ENCODE measurements at places on chromosomes 11 and 22.

DNA sequence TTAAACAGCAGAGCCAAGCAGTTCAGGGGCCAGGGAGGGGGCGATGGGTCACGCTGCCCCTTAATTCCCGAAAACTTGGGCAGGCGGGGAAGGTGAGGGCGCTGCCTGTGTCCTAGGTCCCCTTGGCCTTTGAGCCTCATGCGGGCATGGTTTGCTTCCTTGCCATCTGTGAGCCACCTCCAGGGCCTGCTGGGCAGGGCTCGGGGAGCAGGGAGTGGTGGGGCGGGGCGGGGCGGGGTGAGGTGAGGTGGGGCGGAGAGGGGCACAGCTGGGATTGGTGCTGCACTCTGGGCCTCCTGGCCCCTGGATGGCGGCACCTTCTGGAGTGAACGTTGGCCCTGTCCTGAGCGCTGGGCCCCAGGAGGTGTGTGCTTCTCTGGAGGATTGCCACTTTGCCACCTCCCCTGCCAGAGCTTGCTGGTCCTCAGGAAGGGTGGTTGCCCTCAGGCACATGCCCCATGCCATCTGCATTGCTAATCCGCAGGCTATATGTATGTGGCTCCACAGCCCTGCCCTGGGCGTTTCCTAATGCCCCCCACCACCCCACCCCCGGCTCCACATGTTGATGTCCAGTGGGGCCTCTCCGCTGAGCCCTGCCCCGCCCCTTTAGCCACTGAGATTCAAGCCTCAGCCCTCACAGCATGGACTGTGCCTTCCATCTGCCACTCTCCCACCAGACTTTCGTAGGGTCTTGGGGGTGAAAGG, 352.5 kb downstream of the TBC1D22A start:
- no peak for DNase-seq

GRCh38 chr11:3939651-3940190, 84.3 kb downstream of the STIM1 start:
- DNase-seq = no peak

- no peak for DNase-seq
These were observed 32.6 kb downstream of the RCOR2 start for GRCh38 chr11:63884196-63884932.

DNA sequence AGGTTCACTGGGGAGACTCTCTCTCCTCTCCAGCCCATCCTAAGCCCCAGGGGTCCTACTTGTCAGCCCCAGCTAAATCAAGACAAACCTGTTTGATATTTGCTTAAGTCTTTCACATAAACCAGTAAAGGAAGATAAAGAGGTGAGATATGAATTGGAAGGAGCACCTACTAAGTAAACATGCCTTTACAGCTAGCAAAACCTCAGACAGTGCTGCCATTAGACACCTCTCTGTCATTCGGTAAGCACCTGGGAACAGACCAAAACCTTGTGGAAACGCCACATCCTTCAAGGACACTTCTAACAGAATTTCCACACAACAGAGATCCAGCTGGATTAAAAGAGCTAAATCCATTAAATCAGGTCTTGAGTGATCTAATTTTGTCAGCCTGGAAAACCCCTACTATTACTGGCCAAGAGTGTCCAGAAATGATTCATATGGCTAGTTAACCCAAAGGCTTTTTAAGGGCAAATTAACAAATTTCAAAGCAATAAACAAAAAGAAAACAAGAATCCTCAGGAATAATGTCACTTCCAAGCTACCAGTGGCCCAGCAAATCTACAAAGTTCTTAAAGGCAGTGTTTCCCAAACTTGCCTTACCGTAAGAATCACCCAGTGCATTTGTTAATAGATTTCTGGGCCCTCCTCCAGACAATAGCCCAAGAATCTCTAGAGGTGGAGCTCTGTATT, 2.4 kb downstream of the VPS37C start:
- DNase-seq = no peak

GRCh38 chr11:22674470-22675439, 8.3 kb downstream of the GAS2 start:
- DNase-seq = no peak

GRCh38 chr11:67539550-67539949, 16.3 kb upstream of the CABP2 start:
- peak; percentile 53 for DNase-seq

DNA sequence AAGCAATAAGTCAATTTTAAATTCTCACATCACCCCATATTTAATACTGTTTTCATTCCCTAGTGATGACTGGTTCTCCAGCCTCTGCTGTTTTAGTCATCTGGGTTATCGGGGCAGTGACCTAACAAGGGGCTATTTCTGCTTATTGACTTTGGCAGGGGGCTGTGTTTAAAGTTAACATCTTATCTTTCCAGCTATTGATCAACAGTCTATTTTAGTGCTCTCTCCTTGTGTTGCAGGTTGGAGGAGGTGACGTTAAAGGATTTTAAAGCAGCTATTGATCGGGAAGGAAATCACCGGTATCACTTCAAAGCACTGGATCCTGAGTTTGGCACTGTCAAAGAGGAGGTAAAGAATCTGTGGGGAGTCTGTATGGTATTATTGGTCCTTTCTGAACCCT, 7.7 kb upstream of the DLAT start:
- no peak for DNase-seq

GRCh38 chr11:61588728-61589191, 7.9 kb upstream of the SYT7 start:
- no peak for DNase-seq

Data from Karpas-422 (cell line).